ENCODE measurements at places on chromosomes 12 and 14. TPM values are rescaled to one million over a fixed set of nuclear protein-coding genes. Genes with fewer than 3 reads are reported as not detected.

DNA sequence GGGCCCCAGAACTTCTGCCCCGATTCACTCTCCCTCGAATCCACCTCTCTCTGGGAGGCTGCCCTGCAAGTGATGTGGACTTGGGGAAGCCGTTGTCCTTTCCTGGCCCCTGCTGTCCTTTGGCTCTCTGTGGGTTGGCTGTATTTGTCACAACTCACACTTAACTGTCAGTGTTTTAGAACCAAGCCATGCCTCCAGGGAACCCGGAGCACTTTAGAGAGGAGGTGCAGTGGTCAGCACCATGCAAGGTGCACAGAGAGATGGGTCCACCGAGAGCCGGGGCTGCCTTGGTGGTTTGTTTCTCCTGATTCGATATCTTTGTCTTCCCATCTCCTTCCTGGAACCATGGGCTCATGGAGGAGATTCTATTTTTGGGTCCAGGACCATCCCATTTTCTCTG is 129.5 kb upstream of the RTL1 start:
- DNase-seq, result no peak

- DNase-seq, result no peak
Measured at GRCh38 chr12:64544371-64545080, 65.8 kb upstream of the RASSF3 start.

- no peak for DNase-seq
Measured at GRCh38 chr14:58574623-58575022, 63.1 kb upstream of the DACT1 start.

GRCh38 chr14:91126761-91127160 is 12.9 kb downstream of the DGLUCY start:
- no peak for DNase-seq

DNA sequence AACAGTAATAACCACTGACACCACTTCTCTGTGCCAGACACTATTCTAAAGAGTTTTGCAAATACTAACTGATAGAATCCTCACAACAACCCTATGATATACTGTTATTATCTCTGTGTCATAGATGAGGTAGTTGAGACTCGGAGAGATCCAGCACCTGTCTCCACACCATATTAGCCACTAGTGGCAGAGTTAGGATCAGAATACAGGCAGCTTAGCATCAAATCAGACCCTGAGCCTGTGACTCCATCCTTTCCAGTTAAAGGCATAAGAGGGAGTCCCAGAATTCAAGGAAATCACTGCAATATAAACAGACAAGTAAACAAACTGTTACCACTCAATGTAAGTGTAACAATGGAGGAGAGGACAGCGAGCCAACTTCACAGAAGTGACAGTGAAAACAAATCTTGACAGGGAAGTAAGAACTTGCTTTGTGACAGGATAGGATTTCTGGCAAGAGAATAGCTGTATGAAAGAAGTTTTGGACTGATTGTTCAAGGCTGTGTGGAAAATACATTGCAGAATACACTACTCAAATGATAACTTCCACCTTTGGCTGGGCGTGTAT is 11.7 kb upstream of the NAP1L1 start:
- no peak for DNase-seq

GRCh38 chr12:104959335-104959841 is 1.3 kb upstream of the SLC41A2 start:
- DNase-seq, result no peak

Gene DIO2
- 4.8 TPM for total RNA-seq

Gene TGM1
- total RNA-seq, result 7.7 TPM

Gene C12orf56
- not detected for total RNA-seq

Data from ureter (tissue), 1 donor.